Left ventricle myocardium inferior (tissue), 1 donor: ENCODE measurements at places on chromosomes 1 and 21. TPM values are rescaled to one million over a fixed set of nuclear protein-coding genes. Genes with fewer than 3 reads are reported as not detected.
A peak's percentile ranks its signal among the peaks of the same experiment; 100 is the strongest.

DNA sequence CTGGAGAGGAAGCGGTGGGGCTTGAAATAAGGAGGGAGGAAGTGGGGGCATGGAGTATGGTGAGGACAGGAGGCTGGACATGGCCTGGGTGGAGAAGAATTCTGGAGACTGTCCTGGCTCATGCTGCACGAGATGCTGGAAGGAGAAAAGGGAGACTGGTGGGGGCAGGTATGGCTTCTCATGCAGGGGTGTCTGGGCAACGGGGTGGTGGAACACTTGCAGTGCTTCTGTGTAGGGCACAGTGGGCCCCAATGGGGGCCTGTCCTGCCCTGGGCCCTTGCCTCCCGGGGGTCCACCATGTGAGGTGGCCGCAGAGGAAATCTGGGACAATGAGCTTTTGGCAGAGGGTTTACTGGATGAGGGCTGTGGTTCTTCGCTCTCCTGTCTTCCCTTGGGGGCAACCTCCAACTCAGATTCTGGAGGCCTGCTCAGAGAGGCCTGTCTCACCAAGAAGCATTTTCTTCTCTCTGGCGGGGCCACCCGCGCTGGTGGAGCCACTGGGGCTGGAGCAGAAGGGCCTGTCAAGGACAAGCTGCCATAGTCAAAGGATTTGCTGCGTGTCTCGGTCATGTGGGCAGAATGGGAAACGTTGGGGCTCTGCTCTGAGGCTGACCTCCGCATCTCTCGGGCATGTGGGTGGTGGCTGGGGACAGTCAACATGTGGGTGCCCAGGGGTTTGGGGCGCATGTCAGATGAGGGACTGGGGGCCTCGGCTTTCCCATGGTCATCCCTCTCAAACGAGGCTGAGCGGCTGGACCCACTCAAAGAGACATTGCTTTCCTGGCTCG lies 96.9 kb upstream of the EDN2 start:
- no peaks in the 10 kb centered on the region for H3K36me3 ChIP-seq
- no peaks in the 10 kb centered on the region for H3K27me3 ChIP-seq
- H3K4me1 ChIP-seq: no peaks in the 10 kb centered on the region
- no peak for DNase-seq
- no peak overlapping the region for H3K27ac ChIP-seq

- no peaks in the 10 kb centered on the region for H3K36me3 ChIP-seq
- H3K27me3 ChIP-seq: no peaks in the 10 kb centered on the region
- no peak for DNase-seq
- H3K4me1 ChIP-seq: no peaks in the 10 kb centered on the region
- no peak overlapping the region for H3K4me3 ChIP-seq
These were observed 15.6 kb downstream of the TMPRSS15 start for GRCh38 chr21:18387994-18388393.

DNA sequence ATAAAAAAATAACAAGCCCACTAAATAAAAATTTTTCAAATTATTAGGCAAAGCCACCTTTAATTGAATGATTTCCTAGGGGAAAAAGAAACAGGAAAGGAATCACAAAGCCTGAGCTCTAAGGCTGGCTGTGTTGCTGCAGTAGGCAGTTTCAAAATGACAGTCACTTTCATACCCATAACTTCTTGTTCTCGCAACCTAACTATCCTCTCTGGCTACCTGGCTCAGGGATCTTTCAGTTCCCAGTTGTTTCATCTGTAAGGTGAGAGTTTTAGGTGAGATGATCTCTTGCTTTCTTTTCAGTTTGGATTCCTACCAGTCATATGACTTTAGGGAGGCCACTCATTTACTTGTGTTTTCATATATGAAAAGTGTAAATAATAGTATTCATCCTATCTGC lies 226.1 kb downstream of the ASTN1 start:
- no peak overlapping the region for H3K27ac ChIP-seq
- no peak for DNase-seq
- no peaks in the 10 kb centered on the region for H3K36me3 ChIP-seq

- H3K27me3 ChIP-seq: no peaks in the 10 kb centered on the region
- H3K36me3 ChIP-seq: peaks cover 5% of the 10 kb centered on the region
- H3K4me3 ChIP-seq: no peak overlapping the region
- peaks cover 41% of the 10 kb centered on the region for H3K4me1 ChIP-seq
- no peak overlapping the region for H3K27ac ChIP-seq
These were observed 107.2 kb downstream of the RABGAP1L start for GRCh38 chr1:174266476-174266875.

DNA sequence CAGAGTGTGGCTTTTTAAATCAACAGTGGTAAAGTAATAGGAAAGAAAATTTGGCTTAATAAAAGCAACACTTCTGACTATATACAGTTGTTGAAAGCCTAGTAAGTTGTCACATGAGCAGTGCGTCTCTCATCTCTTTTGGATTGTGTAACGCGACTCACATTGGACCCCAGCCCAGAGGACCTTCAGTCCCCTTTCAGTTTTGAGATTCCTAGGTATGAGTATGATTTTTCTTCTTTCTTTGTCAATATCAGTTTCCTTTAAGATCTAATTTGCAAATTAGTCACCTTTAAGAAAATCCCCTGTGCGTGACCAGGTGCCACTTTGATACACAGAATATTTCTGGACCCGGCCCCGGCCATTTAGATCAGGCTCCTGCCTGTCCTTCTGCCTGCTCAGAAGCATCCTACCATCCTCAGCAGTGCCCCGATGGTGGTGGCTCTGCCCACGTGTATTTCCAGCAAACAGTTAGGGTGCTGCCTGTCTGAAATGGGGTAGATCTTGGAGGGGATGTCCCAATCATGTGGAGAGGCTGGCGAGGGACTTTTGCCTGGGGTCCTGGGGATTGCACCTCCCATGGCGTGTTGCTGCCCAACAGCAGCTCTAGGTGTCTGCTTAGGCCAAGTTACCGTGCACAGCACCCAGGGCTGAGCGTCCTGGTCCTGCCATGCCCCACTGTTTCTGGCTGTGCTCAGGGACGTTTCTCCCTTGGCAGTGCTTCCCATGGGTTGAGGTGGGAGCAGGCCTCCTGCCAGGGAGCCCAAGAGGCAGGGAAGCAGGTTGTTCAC lies 21.1 kb downstream of the SNAP47 start:
- peak overlapping the region; percentile 47 for H3K27ac ChIP-seq
- H3K4me3 ChIP-seq: no peak overlapping the region
- H3K4me1 ChIP-seq: peaks cover 78% of the 10 kb centered on the region
- DNase-seq: no peak
- no peaks in the 10 kb centered on the region for H3K27me3 ChIP-seq

- H3K27me3 ChIP-seq: no peaks in the 10 kb centered on the region
- H3K4me3 ChIP-seq: peak overlapping the region; percentile 80
- peaks cover 84% of the 10 kb centered on the region for H3K4me1 ChIP-seq
- H3K27ac ChIP-seq: peak overlapping the region; percentile 98
- H3K36me3 ChIP-seq: peaks cover 3% of the 10 kb centered on the region
- peak; percentile 31 for DNase-seq
These were observed 905 bp downstream of the LIX1L start for GRCh38 chr1:145956781-145957442.

Gene HLX
- 3.5 TPM for total RNA-seq

Gene LDLRAD1
- not detected for total RNA-seq

Gene TFAP2E
- 0.30 TPM for total RNA-seq

DNA sequence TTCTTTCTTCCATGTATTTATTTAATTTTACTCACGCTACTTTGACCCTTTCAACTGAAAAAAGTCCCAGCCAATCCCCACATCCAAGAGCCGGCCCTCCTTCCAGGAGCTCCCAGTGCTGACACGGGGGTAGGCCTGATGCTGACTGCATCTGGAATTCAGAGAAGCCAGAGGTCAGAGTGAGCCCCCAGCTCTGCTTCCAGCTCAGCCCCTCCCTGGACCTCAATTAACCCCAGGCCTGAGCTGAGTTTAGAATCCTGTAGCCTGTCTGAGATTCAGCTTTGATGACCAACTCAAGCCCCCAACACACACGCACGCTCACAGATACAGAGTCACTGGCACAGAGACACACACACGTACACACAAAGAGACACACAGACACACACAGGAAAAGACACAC lies 247.9 kb downstream of the NPHP4 start:
- no peaks in the 10 kb centered on the region for H3K36me3 ChIP-seq
- H3K4me3 ChIP-seq: no peak overlapping the region
- H3K4me1 ChIP-seq: no peaks in the 10 kb centered on the region
- H3K27me3 ChIP-seq: peaks cover 91% of the 10 kb centered on the region
- no peak overlapping the region for H3K27ac ChIP-seq

DNA sequence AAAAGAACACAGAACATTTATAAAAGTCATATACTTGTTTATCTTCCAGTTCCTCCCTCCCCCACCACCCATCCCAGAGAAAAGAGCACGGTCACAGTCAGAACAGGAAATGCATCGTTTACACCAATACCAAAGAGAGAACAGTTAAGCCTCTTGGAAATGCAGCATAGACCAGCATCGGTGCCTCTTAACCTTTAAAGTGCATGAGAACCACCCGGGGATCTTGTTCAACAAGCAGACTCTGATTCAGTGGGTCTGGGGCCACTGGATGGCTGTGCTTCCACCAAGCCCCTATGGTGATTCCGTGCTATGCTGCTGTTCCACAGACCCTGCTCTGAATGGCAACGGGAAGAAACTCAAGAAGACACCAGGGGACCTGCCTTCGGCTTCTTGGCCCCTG lies 19.2 kb downstream of the FAM89A start:
- peaks cover 21% of the 10 kb centered on the region for H3K4me1 ChIP-seq
- H3K27ac ChIP-seq: peak overlapping the region; percentile 87
- H3K36me3 ChIP-seq: peaks cover 10% of the 10 kb centered on the region
- DNase-seq: no peak

- H3K4me1 ChIP-seq: peaks cover 23% of the 10 kb centered on the region
- H3K36me3 ChIP-seq: no peaks in the 10 kb centered on the region
- H3K27me3 ChIP-seq: no peaks in the 10 kb centered on the region
- H3K4me3 ChIP-seq: no peak overlapping the region
- no peak for DNase-seq
These were observed 43.6 kb downstream of the PLEKHA6 start for GRCh38 chr1:204316164-204316563.

GRCh38 chr21:37367703-37368540 lies 1.3 kb downstream of the DYRK1A start:
- DNase-seq: peak; percentile 56
- no peaks in the 10 kb centered on the region for H3K27me3 ChIP-seq
- H3K4me3 ChIP-seq: peak overlapping the region; percentile 79
- peaks cover 68% of the 10 kb centered on the region for H3K4me1 ChIP-seq
- H3K27ac ChIP-seq: peak overlapping the region; percentile 100
- H3K36me3 ChIP-seq: no peaks in the 10 kb centered on the region
